ENCODE measurements at places on chromosomes 1 and 21.

- no peak for DNase-seq
Measured at GRCh38 chr1:176790786-176791185, 327.8 kb downstream of the PAPPA2 start.

DNA sequence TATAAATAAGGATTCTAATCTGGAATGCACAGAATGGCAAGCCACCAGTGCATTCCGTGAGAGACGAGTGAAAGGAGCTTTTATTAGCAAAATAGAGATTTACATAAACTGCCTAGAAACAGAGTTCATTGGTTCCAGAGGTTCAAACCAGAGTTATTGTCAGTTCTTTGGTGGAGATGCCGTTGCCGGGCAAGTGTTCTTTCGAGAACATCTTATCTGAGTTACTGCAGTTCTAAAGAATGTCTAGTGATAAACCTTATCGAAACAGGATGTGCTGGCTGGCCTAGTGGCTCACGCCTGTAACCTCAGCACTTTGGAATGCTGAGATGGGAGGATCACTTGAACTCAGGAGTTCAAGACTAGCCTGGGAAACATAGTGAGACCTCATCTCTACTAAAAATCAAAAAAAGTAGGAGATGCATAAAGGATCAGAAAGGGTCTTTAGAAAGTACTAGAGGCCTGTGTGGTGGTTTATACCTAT is 19.9 kb upstream of the EVI5 start:
- peak; percentile 11 for DNase-seq

DNA sequence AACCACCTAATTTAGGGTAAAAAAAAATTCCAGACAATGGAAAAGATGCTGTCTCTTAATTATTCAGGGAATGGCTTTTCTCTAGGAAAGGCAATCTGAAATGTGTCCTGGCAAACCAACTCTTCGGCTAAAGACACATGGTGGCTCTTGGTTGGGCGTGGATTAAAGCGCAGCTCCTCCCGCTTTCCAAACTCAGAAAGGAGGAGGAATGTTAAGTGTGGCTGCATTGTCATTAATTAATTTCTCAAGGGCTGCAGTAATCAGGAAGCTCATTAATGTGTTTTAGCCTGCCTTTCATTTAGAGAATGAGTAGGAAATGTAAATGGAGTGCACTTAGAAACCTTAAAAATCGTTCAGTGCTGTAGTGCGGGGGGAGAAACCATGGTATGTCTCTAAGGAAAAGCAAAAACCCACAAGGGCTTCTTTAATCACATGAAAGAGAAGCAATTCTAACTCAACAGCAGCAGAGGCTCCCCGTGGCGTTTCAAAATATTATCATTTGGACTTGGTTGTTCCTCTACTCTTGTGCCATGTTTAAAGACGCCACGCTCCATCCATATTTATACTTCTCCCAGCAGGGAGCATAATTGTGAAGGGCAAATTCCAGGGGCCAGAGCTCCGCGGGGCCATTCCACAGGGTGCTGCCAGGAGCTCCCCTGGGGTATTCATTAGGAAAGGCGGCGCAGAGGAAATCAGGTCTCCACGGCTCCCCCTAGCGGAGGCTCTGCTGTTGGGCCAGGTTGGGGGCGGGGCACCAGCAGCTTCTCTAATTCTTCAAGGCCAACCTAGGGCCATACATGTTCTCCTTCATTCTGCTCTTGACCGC is 91.9 kb upstream of the SSX2IP start:
- DNase-seq = peak; percentile 34

GRCh38 chr1:227945891-227946623 is 1.7 kb downstream of the WNT9A start:
- no peak for DNase-seq

GRCh38 chr1:212341090-212341489 is 55.9 kb downstream of the PPP2R5A start:
- DNase-seq = no peak

DNA sequence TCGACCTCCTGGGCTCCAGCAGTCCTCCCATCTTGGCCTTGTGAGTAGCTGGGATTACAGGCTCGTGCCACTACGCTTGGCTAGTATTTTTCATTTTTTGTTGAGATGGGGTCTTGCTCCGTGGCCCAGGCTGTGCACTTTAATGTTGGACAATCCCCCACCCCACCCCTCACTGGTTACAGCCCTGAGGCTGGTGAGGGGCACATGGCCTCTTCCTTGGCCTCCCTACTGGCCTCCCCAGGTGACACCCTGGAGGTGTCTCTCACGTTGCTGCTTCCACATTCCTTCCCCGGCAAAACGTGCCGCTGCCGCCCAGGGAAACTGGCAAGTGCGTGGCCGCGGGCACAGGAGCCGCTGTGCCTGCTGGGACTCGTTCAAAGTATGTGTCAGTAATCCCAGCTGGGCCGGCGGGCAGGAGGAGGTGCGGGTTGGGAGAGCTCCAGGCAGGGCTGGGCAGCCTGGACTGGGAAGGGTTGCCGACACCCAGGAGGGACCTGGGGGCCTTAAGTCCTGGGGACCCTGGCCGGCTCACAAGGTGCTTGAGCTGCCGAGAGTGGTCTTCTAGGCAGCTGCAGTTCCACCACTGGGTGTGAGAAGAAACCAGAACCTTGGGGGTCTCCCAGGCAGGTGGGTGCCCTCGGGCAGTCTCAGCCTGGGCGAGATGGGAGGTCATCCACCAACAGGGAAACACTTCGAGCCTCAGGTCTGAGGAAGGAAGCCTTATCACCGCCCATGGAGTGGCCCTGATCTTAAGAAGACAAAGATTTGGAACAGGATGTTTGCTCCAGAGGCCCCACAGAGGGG is 6.5 kb downstream of the WNT3A start:
- no peak for DNase-seq

- DNase-seq = no peak
Measured at GRCh38 chr1:66526036-66526435, 7.9 kb upstream of the SGIP1 start.

GRCh38 chr1:165933446-165934170 is 106.2 kb downstream of the UCK2 start:
- DNase-seq = no peak

DNA sequence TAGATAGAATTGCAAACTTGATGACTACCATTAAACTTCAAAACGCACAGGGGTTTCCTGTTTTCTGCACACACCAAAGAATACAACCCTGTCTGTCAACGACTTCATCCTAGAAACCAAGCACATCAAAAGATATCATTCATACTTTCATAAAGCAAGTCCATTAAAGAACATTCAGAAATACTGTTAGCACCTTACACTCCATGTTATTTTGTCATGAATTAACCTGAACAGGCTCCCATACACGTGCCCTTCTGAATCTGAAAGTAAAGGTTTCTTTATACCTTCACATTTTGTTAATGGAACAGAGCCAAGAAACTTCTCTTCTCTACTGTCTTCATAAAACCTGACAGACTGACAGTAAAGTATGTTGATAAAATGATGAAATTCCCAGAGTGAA is 46.1 kb downstream of the PUM1 start:
- no peak for DNase-seq

GRCh38 chr1:92951141-92951582 is 10.1 kb downstream of the DIPK1A start:
- no peak for DNase-seq

GRCh38 chr1:225962440-225962975 is 21.5 kb upstream of the LEFTY2 start:
- DNase-seq = no peak

- no peak for DNase-seq
Measured at GRCh38 chr1:182998482-182998881, 24.7 kb upstream of the LAMC1 start.

DNA sequence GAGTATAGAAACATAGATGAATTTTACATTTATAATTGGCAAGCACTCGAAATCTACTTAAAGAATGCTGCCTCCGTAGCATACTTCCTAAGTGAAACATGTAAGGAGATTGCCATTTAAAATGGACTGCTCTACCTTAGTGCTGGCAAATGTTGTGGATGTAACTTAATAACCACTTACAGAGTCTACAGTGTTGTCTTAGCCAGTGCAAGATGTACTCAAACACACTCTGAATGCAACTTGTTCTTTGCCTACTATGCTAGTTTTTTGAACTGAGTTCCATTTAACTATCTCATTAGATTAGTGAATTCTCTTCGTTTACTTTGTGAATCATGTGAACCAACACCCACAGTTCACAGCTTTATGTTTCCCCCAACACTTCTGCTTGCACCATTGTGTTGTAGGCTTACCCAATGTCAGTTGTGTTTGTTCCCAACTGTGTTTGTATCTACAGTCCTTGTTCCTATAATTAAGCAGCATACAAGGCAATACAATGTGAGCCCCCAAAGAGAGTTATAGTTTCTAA is 345.5 kb upstream of the LYPLAL1 start:
- no peak for DNase-seq

GRCh38 chr21:20701235-20701634 is 297.0 kb upstream of the NCAM2 start:
- no peak for DNase-seq

DNA sequence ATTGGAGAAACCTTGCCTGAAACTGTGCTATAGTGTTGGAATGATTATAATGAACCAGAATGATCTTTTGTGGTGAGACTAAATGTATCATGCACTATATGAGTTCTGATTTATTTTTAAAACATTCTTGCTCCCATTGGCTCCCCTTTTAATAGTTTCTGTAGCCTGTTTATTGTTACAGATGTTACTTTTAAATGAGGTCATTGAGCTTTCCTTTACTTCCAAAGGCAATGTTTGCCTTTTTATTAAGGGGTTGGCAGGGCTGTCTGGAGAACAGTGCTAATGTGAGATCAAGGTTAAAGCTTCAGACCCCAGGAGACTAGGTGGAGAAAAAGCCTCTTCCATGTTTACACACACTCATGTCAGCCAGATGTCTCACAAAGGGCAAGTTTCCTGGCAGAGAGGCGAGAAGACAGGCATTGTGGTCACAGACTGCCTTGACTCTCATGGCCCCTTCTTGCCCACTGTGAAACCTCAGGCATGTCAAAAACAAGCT is 120.6 kb upstream of the RAVER2 start:
- DNase-seq = no peak

DNA sequence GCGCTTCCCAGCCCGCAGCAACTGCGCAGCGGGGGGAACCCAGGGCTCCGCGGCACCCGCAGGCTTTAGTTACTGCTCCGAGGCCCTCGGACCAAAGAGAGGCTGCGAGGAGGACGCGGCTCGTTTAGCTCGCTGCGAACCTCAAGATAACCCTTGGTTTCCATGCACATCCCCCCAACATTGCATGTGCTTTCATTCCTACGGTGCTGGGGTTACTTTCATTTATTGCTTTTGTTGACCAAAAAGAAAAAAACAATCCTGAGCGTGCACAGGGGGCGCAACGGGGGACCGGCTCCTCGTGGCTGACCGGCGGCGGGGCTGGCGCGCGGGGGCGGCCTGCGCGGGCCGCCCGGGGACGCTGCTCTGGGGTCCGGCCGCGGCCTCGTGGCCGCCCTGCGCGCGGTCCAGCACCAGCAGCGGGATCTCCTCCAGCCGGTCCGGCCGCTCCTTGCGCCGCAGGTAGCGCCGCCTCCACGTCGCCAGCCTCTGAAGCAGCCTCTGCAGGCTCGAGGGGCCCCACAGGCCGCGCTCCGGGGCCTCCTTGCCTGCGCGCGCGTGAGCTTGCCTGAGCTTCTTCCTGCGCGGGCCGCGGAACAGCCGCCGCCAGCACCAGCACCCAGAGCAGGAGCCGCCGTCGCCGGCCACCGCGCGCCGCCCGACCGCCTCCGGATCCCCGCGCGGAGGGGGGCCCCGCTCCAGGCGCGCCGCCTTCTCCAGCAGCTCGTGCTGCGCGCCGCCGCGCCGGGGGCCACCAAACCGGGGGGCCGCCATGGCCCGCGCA is 77.4 kb downstream of the DESI2 start:
- peak; percentile 15 for DNase-seq

DNA sequence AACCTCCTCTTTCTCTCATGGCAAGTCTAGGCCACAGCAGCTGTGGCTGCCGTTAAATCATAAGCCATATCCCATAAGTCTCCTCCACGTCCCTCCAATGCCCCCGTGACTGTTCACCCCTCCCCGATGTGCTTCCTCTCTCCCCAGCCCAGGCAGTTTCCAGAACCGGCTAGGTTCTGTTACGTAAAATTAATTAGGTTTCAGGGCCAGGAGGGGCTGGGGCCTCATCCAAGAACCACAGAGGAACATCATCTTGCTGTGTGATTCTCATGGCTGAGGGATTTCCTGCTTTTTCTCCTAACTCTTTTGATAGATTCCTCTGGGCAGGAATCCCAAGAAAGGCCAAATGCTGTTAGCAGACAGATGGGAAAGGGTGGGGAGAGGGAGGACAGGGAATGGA is 141.8 kb upstream of the AJAP1 start:
- no peak for DNase-seq

DNA sequence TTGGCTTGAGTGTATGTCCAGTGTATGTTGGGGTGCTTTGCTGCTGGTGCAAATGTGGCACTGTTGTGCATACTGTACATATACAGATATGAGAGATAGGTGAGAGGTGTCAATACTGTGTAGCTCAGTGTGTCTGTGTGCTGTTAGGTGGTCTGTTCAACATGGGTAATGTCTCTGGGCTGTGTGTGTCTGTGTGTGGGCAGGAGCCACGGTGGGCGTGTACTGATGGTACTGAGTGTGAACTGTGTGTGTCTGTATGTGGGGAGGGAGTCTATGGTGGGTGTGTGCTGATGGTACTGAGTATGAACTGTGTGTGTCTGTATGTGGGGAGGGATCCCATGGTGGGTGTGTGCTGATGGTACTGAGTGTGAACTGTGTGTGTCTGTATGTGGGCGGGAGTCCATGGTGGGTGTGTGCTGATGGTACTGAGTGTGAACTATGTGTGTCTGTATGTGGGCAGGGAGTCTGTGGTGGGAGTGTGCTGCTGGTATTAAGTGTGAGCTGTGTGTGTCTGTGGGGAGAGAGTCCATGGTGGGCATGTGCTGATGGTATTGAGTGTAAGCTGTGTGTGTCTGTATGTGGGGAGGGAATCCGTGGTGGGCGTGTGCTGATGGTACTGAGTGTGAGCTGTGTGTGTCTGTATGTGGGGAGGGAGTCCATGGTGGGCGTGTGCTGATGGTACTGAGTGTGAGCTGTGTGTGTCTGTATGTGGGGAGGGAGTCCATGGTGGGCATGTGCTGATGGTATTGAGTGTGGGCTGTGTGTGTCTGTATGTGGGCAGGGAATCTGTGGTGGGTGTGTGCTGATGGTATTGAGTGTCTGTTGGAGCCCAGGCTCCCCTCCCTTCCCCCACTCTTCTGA is 32.2 kb upstream of the FOXO6 start:
- DNase-seq = no peak

- DNase-seq = no peak
Measured at GRCh38 chr1:53272349-53272748, 34.0 kb upstream of the MAGOH start.

DNA sequence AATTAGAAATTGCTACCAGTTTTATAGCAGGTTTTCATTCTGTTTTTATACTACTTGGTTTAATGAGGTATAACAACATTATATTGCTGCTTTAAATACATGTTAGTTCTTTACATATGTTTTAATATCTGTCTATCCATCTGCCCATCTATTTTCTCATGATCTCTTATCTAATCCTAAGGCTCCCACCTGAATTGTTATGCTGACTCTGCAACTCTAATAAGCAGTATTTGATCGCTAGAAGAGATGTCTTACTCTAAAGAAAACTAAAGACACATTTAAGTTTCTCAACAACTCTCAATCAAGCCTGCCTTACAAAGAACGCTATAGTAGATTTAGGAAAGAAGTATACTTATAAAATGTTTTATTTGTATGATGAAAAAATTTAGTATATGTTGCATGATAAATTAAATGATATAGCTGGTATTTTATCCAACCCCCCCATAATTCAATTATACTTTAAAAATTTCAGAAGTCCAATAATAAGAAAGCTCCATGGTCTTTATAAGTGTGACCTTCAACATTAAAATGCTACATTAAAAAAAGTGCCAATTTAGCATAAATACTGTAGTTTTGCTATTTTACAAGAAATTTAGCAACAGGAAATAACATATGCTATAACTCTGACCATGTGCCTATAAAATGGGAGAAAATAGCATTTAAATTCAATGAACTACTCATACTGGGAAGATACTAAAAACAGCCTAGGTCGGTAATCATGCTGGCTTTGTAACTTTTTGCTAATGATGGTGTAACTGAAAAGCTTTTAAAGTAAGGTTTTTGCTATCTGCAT is 180.3 kb downstream of the NEGR1 start:
- no peak for DNase-seq
